Left kidney (tissue), 8 donors: ENCODE measurements at places on chromosomes 1 and 21.
A peak's percentile ranks its signal among the peaks of the same experiment; 100 is the strongest.

- DNase-seq = peak; percentile 90
Measured at GRCh38 chr1:19485362-19486187, at the start of gene CAPZB. TSS of gene CAPZB (minus strand) at chr1:19485539. CDS start at chr1:19485438, 101 bp downstream.

GRCh38 chr1:111218701-111219556 is 8.6 kb upstream of the CHI3L2 start:
- no peak for DNase-seq

DNA sequence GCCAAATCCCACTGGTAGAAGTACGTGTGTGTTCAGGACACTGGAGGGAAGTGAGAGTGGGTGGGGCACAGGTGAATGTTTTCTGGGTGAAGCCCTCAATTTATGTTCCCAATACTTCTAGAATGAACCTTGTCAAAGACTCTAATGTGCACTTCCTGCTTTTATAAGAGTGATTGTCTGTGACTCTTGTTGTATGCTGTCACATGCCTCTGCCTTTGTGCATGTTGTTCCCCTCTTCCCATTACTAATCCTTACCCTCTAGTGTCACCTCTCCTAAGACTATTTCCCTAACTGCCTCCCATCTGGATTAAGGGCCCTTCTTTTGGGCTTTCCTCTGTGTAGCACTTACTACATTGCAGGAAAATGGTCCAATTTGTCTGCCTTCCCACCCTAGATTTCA is 2.5 kb upstream of the LINGO4 start:
- no peak for DNase-seq

GRCh38 chr1:195345149-195345548 is 1263.1 kb downstream of the KCNT2 start:
- no peak for DNase-seq

- DNase-seq = no peak
Measured at GRCh38 chr1:38250356-38250755, 203.8 kb upstream of the POU3F1 start.

DNA sequence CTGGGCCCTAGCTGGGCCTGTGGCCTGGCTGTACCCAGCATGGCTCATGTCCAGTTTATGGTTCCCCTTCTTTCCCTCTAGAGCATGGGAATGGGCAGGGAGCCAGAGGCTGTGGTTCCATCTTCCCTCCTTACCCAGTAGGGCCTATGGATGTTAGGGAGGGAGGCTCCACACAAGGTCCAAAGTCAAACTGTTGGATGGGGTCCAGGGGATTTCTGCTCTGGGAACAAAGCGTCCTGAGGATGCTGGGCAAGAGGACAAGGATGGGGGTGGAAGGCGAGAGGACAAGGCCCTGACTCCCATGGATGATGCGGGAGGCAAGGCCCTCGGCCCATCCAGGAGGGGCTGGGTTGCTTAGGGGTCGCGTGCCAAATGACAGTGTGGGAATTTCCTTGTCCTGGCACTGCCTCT is 17.3 kb downstream of the CSF1 start:
- no peak for DNase-seq

DNA sequence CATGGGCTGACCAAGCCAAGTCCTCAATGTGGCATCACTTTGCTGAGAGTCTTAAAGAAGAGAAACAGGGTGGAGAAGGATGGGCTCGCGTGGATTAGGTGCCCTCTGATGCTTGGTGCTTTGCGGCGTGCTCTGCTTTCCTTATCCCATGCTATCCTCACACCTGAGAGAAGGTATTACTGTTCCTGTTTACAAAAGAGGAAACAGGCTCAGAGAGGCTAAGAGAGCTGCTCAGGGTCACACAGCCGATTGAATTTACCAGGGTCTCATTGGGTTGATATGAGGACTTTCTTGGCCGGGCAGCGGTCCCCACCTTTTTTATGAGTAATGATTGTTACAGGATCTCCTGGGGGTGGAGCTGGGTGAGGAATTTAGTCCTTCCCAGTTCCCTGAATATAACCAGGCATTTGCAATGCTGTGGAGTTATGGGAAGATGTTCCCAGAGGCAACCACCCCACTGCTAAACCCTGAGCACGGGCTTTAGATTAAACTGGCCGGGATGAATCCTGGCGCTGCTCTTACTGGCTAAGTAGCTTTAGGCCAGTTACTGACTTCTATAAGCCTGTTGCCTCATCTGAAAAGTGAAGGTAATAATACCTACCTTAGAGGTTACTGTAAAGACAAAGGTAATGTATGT is 4.5 kb downstream of the ASCL5 start:
- DNase-seq = no peak

- no peak for DNase-seq
Measured at GRCh38 chr1:26754086-26754874, 33.5 kb upstream of the PIGV start.

DNA sequence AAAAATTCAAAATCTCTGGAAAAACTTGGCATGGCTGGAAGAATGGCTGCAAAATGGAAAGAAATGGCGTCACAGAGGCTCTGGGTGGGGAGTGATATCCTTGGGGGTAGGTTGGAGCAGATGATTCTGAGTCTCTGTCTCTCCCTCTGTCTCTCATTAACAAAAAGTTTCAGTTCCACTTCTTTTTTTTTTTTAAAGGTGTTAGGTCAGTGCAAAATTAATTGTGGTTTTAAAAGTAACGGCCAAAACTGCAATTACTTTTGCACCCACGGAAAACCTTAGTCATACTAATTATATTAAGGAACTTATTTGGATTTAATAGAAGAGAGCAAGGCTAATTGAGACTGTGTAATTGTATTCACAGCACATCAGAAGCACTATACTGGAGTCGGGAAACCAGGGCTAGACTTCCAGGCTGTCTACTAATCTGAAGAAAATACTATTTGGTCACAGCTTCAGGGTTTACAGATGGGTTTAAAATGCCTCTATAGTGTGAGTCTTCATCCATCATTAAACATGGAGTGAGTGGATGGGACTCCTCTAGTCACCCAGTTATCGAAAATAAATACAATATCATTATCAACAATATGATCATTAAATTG is 289.1 kb upstream of the PLD5 start:
- DNase-seq = no peak

DNA sequence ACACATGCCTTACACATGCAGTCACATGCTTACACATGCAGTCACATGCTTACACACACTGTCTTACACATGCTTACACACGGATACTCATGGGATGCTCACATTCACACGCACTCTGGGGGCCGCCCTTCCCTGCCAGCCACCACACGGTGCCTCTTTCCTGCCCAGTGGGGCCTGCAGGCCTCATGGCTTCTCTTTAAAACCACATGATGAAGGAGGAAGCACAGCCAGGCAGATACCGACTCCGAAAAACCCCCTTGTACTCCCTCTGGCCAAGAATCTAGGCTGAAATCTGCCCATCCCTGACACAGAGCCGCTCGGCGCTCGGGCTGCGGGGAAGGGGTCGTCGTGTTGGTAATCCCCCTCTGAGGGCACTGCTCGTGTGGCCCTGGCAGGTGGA is 113.0 kb downstream of the PRDM16 start:
- no peak for DNase-seq

- no peak for DNase-seq
Measured at GRCh38 chr1:57040811-57041210, 75.0 kb upstream of the C8B start.

- no peak for DNase-seq
Measured at GRCh38 chr1:89604414-89604735, 28.5 kb upstream of the LRRC8C start.

- no peak for DNase-seq
Measured at GRCh38 chr1:228004856-228005462, 1.8 kb upstream of the WNT3A start.

DNA sequence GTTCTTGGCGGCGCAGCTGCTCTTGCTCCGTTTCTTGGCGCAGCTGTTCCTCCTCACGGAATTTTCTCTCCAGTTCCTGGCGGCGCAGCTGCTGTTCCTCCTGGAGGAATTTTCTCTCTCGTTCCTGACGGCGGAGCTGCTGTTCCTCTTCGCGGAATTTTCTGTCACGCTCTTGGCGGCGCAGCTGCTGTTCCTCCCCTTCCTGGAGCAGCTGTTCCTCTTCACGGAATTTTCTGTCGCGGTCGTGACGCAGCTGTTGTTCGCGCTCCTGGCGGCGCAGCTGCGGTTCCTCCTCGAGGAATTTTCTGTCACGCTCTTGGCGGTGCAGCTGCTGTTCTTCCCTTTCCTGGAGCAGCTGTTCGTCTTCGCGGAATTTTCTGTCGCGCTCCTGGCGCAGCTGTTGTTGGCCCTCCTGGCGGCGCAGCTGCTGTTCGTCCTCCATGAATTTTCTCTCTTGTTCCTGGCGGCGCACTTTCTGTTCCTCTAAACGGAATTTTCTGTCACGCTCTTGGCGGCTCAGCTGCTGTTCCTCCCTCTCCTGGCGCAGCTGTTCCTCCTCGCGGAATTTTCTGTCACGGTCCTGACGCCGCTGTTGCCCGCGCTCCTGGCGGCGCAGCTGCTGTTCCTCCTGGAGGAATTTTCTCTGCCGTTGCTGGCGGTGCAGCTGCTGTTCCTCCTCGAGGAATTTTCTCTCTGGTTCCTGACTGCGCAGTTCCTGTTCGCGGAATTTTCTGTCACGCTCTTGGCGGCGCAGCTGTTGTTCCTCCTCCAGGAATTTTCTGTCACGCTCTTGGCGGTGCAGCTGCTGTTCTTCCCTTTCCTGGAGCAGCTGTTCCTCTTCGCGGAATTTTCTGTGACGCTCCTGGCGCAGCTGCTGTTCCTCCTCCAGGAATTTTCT is 7.0 kb downstream of the TCHH start:
- no peak for DNase-seq

GRCh38 chr1:193661385-193661784 is 475.0 kb upstream of the B3GALT2 start:
- DNase-seq = no peak

GRCh38 chr1:99441299-99442095 is 177.2 kb downstream of the PLPPR4 start:
- DNase-seq = no peak

DNA sequence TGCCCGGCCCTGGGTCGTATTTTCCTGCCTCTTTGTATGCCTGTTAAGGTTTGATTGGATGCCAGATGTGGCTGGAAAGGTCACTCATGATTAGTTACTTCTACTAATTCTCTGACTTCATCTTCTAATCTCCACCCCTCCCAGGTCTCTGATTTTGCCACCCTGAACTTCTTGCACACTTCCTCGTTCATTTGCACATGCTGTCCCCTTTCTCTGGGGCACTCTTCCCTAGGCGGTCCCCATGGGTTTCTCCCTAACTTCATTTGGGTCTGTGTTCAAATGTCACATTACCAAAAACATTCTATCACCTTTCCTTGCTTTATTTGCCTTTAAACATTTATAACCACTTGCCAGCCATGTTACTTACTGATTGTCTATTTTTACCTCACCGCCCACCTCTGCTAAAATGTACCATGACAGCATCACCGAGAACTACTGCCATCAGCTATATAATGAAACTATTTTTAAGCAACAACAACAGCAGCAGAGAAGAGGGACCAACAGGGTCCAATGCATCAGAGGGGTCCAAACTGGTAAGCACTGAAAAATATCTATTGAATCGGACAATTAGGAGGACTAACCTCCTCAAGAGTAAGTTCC is 45.8 kb upstream of the FMOD start:
- no peak for DNase-seq

DNA sequence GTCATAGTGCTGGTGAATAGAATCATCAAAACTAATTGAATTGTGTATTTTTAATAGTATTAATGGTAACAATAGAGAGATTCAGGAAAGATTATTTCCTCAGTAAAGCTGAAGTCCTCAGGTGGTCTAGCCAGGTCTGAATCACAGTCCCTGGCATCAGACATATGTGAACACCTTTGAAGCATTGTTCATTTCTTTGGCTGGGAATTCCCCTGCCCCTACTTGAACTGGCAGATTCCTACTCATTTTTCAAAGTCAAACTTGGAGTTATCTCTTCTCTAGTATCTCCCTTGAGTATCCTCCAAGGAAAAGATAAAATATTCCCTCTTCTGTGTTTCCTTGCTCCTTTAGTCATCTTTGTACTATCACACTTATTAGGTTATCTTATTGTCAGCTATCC is 759.8 kb downstream of the ADGRL2 start:
- DNase-seq = no peak

- peak; percentile 82 for DNase-seq
Measured at GRCh38 chr1:63746129-63746864, 27.5 kb upstream of the ROR1 start.

- no peak for DNase-seq
Measured at GRCh38 chr1:6246497-6247467, 2.8 kb downstream of the HES3 start.

DNA sequence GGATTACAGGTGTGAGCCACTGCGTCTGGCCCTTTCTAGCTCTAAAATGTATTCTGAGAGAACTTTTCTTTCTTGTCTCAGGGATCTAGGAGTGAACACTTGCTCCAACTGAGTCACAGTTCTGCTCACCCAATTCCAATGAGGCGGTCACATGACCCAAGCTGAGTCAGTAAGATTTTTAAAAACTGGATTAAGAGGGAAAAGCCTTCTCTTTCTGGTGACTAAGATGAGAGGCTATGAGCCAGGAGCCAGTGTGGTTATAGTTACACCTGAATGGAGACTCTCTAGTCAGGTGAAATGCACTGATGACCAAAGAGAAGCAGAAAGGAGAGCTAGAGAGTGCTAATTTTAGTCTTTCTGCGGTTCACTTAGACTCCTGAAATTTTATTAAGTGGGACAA is 9.5 kb upstream of the DEPDC1 start:
- no peak for DNase-seq

GRCh38 chr1:61190153-61190552 is 107.8 kb downstream of the NFIA start:
- DNase-seq = no peak

DNA sequence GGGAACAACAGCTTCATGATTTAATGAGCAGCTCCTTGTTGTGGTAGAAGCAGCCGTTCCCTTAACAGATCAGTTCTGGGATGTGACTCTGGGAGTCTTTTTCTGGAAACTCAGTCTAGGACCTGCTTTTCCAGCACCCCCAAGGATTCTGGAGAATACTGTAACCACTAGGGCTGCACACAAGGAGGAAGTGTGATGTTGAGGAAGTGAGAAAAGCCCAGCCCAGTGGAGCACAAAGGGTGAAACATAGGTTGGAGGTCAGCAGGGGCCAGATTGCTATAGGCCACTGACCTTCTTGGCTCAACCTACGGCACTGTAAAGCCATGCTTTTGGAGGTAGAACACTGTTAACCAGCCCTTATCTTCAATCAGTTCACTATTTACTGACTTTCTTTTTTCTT is 10.1 kb upstream of the PLA2G5 start:
- no peak for DNase-seq

- DNase-seq = no peak
Measured at GRCh38 chr1:54812801-54813484, 11.8 kb upstream of the TTC22 start.

DNA sequence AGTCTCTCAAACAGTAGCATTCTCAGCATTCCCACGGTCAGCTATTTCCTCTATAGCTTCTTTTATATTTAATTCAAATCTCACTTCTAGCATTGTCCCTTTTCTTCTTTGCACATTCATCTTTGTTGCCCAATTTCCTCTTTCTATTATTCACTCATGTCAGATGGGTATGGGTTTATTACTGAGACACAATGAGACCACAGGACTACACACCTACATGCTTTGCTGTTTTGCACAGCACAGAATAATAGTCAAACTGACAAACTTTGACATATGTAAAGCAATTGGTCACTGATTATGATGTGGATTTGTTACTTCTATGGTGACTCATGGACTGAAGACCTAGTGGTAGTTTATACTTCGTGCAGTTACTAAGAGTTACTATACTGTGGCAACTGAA is 5.8 kb upstream of the CD1C start:
- no peak for DNase-seq
